Neural crest cell (in vitro differentiated cells): ENCODE measurements at places on chromosomes 1 and 21.

GRCh38 chr1:237219751-237220642 lies 178.0 kb downstream of the RYR2 start:
- no peaks in the 10 kb centered on the region for H3K4me1 ChIP-seq
- H3K27ac ChIP-seq: no peak overlapping the region
- DNase-seq: no peak
- no peak overlapping the region for H3K4me3 ChIP-seq
- H3K27me3 ChIP-seq: no peaks in the 10 kb centered on the region

DNA sequence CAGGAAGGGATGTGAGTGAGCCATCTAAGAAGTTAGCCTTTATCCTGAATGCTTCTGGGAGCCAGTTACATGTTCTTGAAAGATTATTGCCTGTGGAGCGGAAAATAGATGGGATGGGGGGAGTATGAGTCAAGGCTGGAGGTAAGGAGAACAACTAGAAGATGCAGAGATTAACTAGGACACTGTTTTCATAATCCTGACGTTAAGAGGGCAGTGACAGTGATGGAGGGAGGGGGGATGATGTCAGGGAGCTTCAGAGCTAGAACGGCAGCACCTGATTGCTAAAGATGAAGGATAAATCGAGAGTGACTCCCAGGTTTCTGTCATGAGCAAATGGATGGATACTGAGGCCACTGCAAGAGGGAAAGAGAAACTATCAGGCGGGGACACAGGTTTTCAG lies 10.0 kb upstream of the RCSD1 start:
- H3K4me1 ChIP-seq: peaks cover 52% of the 10 kb centered on the region
- H3K36me3 ChIP-seq: no peaks in the 10 kb centered on the region
- DNase-seq: no peak
- no peaks in the 10 kb centered on the region for H3K27me3 ChIP-seq
- no peak overlapping the region for H3K27ac ChIP-seq

DNA sequence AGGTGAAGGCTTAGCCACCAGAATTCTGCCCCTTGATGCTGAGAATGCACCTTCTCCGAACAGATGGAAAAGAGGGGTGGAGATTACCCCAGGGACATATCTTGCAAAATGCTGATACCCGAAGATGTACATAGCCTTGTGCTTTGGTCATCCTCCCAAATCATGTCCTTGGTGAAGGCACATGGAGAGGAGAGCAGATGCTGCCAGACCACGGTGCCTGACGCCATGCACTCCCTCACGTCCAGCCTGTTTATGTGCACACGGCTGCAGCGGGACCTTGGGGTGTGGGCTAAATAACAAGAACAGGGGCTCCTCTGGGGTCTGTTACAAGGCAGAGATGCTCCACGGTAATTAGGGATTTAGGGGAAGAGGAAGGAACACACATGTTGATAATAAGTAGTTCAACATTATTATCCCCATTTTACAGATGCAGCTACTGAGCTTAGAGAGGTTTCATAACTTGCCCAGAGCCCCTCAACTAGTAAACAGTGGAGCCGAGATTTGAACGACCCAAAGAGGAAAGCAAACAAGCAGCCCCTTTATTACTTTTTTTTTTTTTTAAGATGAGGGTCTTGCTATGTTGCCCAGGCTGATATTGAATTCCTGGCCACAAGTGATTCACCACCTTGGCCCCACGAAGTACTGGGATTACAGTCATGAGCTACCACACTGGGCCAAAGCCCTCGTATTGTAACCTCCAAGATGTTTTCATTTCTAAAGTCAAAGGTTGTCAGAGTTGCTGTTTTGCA lies 12.9 kb downstream of the EPHX1 start:
- H3K27me3 ChIP-seq: no peaks in the 10 kb centered on the region
- H3K4me1 ChIP-seq: peaks cover 18% of the 10 kb centered on the region
- H3K4me3 ChIP-seq: no peak overlapping the region
- H3K27ac ChIP-seq: no peak overlapping the region

DNA sequence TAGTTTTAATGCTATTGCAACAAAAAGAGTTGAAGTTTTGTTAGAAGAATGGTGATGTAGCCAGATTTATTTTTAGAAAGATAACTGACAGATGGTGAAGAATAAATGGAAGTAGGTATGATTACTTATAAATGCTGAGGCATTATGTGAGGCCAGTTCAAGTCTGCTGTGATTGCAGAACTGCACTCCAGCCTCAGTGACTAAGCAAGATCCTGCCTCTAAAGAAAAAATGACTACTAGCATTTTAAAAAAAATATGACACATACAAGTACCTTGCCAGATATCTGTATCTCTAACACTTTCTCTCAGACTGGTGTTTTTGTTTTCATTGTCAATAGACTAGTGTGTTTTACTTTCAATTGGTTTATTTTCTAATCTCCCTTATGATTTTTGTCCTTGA lies 1242.4 kb upstream of the ADGRL4 start:
- no peak overlapping the region for H3K27ac ChIP-seq
- H3K36me3 ChIP-seq: peaks cover 3% of the 10 kb centered on the region
- H3K4me3 ChIP-seq: no peak overlapping the region
- no peaks in the 10 kb centered on the region for H3K4me1 ChIP-seq

GRCh38 chr1:26887125-26887524 lies 3.0 kb downstream of the GPN2 start:
- no peak for DNase-seq
- no peak overlapping the region for H3K27ac ChIP-seq
- H3K4me3 ChIP-seq: peak overlapping the region; percentile 92
- H3K36me3 ChIP-seq: peaks cover 16% of the 10 kb centered on the region
- no peaks in the 10 kb centered on the region for H3K27me3 ChIP-seq

- no peak overlapping the region for H3K4me3 ChIP-seq
- no peaks in the 10 kb centered on the region for H3K36me3 ChIP-seq
- DNase-seq: no peak
- no peaks in the 10 kb centered on the region for H3K27me3 ChIP-seq
These were observed 49.6 kb downstream of the ELAPOR1 start for GRCh38 chr1:109163551-109163950.

GRCh38 chr1:233513431-233513830 lies 100.5 kb upstream of the KCNK1 start:
- peaks cover 14% of the 10 kb centered on the region for H3K4me1 ChIP-seq
- H3K4me3 ChIP-seq: no peak overlapping the region
- H3K27ac ChIP-seq: no peak overlapping the region
- no peak for DNase-seq
- peaks cover 29% of the 10 kb centered on the region for H3K27me3 ChIP-seq

DNA sequence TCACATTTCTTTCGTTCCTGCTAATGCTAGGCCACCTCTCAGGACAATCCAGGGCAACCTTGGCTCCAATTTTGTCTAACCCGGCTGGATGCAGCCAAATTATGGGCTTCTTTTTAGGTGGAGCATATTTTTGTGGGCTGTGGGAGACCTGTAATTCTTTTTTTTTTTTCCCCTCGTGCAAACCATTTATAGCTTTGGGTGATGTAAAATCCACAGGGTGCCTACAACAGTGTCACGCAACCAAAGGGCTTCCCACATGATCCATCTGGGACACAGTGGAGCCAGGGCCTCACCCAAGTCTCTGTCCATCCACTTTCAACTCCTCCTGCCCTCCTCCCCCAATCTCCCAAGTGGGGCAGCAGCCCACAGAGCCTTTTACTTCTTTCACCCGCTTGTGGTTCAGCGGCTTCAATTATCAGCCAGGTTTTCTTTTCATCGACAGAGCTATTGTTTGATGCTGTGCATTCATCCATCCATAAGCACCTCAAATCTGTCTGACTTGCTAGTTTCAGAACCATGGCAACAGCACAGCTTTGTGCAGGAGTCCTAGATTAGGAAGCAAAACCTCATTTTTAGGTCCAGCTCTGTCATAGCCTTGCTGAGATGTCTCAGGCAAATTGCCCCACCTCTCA lies 10.0 kb upstream of the OVAAL start:
- peaks cover 26% of the 10 kb centered on the region for H3K4me1 ChIP-seq
- H3K27me3 ChIP-seq: no peaks in the 10 kb centered on the region
- peak overlapping the region; percentile 84 for H3K27ac ChIP-seq

DNA sequence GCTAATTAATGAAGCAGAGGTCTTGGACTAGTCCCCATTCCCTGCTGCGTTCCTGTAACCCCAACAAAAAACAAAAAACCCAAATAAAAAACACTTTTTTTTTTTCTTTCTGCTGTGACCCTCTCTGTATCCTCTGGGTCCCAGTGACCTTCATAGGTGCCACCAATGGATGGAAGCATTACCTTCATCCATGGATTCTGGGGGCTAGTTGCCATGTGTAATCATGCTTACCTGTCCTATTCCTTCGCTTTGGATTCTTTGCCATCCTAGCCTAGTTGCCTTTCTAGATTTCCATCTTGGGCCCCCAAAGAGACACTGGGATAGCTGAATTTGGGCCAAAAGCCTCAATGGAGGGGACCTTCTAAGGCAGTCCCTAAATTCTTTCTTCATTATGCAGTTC lies 1208.7 kb downstream of the BRINP3 start:
- DNase-seq: no peak
- no peaks in the 10 kb centered on the region for H3K4me1 ChIP-seq
- no peak overlapping the region for H3K27ac ChIP-seq
- H3K27me3 ChIP-seq: no peaks in the 10 kb centered on the region
- peaks cover 3% of the 10 kb centered on the region for H3K36me3 ChIP-seq

- no peaks in the 10 kb centered on the region for H3K27me3 ChIP-seq
- no peak overlapping the region for H3K27ac ChIP-seq
- no peak for DNase-seq
- no peaks in the 10 kb centered on the region for H3K36me3 ChIP-seq
- peaks cover 13% of the 10 kb centered on the region for H3K4me1 ChIP-seq
- no peak overlapping the region for H3K4me3 ChIP-seq
These were observed 78.2 kb upstream of the SLC44A3 start for GRCh38 chr1:94741996-94742395.

- H3K4me1 ChIP-seq: no peaks in the 10 kb centered on the region
- peaks cover 3% of the 10 kb centered on the region for H3K27me3 ChIP-seq
- no peaks in the 10 kb centered on the region for H3K36me3 ChIP-seq
- DNase-seq: no peak
These were observed 24.2 kb upstream of the DYNLT5 start for GRCh38 chr1:66728021-66728420.

DNA sequence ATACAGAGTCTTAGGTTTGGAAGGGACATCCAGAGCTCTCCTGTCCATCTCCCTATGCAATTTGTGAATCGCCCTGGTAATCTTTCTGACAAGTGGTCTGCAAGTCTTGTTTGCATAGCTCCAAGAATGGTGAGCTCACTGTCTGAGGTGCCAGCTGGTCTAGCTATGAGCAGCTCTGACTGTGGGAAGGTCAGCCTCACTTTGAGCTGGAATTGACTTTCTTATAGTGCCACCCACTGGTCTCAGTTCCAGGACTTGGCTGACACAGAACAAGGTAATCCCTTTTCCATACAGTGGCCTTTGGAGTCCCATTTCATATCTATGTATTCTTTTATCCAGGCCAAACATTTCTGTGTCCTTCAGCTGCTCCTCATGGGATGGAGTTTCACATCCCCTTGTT lies 95.6 kb upstream of the C8B start:
- no peaks in the 10 kb centered on the region for H3K27me3 ChIP-seq
- H3K4me3 ChIP-seq: no peak overlapping the region
- H3K4me1 ChIP-seq: no peaks in the 10 kb centered on the region
- DNase-seq: no peak

- H3K27me3 ChIP-seq: no peaks in the 10 kb centered on the region
- H3K36me3 ChIP-seq: peaks cover 10% of the 10 kb centered on the region
- H3K4me1 ChIP-seq: no peaks in the 10 kb centered on the region
- H3K4me3 ChIP-seq: no peak overlapping the region
- H3K27ac ChIP-seq: no peak overlapping the region
These were observed 172.2 kb upstream of the UBE2U start for GRCh38 chr1:64031236-64031635.
